ENCODE measurements at places on chromosomes 2 and 18.

DNA sequence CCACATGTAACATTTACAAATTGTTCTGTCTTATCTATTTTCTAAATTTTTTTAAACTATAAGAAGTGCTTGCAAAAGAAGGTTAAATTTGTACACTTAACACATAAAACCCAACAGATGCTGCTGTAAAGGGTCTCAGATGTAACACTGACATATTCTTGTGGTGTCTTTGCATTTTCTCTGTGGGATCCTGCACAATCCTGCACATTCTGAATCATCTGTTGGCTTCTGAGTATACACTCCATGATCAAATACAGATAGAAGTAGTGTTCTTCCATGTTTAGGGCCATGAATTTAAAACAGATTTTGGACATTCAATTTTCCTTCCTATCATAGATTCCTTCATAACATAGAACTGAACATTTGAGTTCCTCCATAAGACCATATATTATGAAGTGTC, 89.0 kb downstream of the SPRED2 start:
- no peak for DNase-seq

- DNase-seq, result no peak
Observed at GRCh38 chr18:35811896-35812295, 160.6 kb upstream of the RMP24 start.

DNA sequence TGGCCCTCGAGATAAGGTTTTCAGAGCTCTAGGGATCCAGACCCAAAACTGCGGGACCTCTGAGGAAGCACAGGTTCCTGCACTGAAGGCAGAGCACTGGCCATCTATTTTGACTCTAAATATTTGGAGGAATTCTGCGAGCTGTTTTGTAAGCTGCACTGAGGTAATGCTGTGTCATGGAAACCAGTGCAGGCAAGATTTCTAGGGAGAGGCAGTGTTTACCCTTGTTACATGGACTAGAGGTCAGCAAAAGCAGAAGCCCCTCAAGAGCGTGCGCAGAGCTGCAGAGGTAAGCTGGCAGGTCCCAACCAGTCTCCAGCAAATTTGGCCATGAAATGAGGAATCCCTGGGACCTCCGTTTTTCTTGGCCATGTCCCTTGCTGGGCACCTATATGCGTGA, 137.3 kb downstream of the RNF152 start:
- DNase-seq, result no peak

- DNase-seq, result peak; percentile 28
Observed at GRCh38 chr2:166057370-166058164, 70.3 kb downstream of the SCN1A start.

- peak; percentile 38 for DNase-seq
Observed at GRCh38 chr2:68994864-68995263, 18.1 kb upstream of the ANTXR1 start.

DNA sequence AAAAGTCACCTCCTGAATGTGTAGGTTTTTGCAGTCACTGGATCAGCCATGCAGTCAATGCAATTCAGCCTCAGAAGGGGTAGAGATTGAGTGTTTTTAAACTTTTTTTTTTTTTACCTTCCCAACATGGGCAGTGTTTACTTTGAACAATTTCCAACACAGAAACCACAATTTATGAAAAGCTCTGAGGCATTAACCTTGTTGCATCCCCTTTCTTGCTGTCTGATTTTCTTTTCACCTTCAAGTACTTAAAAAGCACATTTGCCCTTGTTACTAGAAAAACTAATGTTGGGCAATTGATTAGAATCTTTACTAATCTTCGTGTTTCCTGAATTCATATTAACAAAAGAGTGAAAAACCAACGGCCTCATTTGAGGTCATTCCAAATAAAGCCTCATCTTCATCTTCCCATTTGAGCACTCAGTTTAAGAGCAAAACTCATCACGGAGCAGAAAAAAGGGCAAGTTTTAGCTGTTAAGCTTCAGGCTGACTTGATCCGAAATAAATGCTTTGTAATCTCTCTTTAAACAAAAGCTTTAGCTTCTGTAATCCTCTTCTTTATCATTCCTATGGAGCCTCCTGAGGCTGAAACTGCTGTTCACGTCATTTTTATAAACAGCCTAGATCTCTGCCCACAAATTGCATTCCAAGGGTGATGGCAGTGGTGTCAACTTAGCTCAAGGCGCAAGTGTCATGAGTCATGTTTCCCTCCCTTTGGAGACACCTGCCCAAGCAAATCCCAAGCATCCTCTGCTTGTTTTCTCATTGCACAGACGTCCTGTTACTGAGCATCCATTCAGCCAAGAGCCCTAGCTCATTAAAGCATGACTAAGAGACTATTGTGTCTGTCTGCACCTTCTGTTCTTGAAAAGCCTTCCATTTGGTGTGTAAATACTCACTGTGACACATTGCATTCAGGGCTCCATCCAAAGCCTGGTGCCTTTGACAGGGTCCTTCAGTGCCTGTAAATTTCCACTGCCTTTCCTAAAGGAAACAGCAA, 107.7 kb downstream of the HNMT start:
- peak; percentile 87 for DNase-seq

Measured in kidney tubule cell (primary cell).